ENCODE measurements at places on chromosomes 2 and 18.
A peak's percentile ranks its signal among the peaks of the same experiment; 100 is the strongest.

- H3K27me3 ChIP-seq: no peaks in the 10 kb centered on the region
- no peaks in the 10 kb centered on the region for H3K4me1 ChIP-seq
- no peaks in the 10 kb centered on the region for H3K36me3 ChIP-seq
- no peak overlapping the region for H3K27ac ChIP-seq
These were observed 11.0 kb downstream of the RAB11FIP5 start for GRCh38 chr2:73101626-73102256.

DNA sequence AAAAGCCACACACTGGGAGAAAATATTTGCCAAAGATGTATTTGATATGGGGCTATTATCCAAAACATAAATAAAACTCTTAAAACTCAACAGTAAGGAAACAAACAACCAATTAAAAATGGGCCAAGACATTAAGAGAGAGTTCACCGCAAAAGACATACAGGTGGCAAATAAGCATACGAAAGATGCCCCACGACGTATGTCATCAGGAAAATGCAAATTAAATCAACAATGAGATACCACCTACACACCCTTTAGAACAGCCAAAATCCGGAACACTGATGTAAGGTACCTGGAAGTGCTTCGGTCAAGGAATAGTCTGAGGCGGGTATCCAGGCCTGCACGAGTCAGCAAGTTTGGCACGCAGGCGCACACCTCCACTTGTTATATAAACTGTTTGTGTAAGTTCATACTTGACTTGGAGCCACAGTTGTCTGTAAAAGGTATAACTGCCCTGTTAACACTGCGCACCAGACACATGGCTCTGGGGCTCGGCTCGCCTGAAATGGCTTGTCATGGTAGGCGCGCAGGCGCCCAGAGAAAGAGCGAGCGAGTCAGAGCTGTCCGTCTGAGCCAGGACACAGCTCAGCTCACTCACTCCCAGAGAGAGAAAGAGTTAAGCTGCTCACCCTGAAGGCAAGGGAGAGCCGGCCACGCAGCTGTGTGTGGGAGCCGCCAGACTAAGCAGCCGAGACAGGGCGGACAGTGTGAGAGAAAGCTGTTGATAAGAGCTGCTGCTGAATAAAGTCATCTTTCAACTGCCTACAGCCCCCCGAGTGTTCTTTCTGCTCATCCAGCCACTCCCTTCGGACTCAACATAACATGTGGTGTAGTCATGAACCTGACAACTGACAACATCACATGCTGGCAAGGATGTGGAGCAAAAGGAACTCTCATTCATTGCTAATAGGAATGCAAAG, 87.3 kb downstream of the HNRNPLL start:
- H3K27me3 ChIP-seq: no peaks in the 10 kb centered on the region
- H3K4me3 ChIP-seq: no peak overlapping the region
- peaks cover 7% of the 10 kb centered on the region for H3K4me1 ChIP-seq
- no peaks in the 10 kb centered on the region for H3K36me3 ChIP-seq
- no peak for DNase-seq

GRCh38 chr2:200713704-200714064, 98.0 kb upstream of the BZW1 start:
- H3K36me3 ChIP-seq: no peaks in the 10 kb centered on the region
- H3K4me1 ChIP-seq: peaks cover 12% of the 10 kb centered on the region
- peaks cover 11% of the 10 kb centered on the region for H3K27me3 ChIP-seq
- peak overlapping the region; percentile 68 for H3K27ac ChIP-seq
- peak overlapping the region; percentile 54 for H3K4me3 ChIP-seq

DNA sequence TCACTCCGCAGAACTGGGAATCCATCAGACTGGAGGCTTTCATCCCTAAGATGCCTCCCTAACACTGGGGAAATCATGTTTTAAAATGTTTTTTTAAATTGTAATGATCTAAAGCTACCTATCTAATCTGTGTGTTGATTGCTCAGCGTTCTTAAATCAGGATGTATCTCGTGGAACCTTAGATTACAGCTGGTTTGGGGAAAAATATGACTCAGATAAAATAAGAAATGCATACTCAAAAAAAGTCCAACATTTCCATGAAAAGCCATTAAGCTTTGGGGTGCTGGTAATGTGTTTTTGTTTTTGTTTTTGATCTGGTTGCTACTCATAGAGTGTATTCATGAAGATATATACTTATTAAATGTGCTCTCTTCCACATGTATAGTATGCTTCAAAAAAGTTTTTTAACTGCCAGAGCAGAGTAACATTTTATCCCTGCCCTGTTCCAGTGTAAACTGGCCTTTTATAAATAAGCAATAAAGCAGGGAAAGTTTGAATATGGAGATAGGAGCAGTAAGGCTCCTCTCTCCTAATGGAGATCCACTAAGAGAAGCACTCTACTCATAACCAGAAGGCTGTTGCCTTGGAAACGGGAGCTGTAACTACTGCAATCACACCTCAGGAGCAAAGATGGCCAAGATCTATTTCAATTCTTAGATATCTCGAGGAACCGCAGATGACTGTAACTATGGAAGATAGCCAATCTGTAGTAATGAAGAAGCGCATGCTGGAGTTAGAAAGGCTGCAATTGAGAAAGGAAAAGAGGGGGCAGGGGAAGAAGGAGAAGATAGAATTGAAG, 41.6 kb downstream of the ANKRD44 start:
- H3K27me3 ChIP-seq: no peaks in the 10 kb centered on the region
- DNase-seq: no peak
- no peak overlapping the region for H3K4me3 ChIP-seq
- no peak overlapping the region for H3K27ac ChIP-seq
- H3K4me1 ChIP-seq: no peaks in the 10 kb centered on the region

DNA sequence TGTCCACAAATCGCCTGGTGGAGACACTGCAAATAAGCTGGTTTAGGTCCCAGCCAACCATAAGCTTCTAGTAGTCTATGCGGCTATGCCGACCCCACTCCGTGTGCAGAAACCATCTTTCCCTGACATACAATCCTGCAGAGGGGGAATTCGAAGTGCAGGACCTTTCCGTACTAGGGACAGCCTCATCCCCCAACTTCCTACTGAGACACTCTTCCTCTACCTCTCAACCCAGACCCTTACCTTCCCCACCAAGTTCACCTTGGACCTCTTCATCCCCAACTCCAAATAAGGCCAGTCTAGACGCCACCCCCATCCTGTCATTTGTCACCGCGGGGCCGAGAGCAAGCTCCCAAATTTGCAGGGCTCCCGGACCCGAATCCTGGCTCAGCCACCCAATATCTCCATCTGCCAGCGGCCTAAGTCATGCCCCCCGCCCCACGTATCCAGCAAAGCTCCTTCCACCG, 496 bp downstream of the SUCLG1 start:
- DNase-seq: no peak
- H3K4me1 ChIP-seq: peaks cover 29% of the 10 kb centered on the region
- H3K27me3 ChIP-seq: no peaks in the 10 kb centered on the region
- peak overlapping the region; percentile 99 for H3K27ac ChIP-seq
- peak overlapping the region; percentile 91 for H3K4me3 ChIP-seq
- peaks cover 5% of the 10 kb centered on the region for H3K36me3 ChIP-seq

DNA sequence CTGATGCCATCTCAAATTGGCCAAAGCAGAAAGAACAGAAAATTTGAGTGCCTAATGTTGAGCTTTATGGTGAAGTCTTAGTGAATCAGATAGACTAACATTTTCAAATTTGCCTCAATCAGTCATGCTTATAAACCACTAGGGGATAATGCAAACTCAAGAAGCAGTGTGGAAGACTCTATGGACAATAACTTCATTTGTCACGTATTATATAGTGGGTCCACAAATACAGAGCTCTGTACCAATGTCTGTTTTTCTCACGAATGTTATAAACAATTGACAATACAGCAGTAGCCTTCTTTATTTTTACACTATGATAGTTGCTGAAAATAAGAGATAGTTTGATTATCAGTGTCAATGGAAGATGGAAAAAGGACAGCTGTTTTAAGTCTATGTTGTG, 190.8 kb upstream of the SLC8A1 start:
- no peak overlapping the region for H3K4me3 ChIP-seq
- H3K27me3 ChIP-seq: peaks cover 3% of the 10 kb centered on the region
- H3K27ac ChIP-seq: no peak overlapping the region
- no peaks in the 10 kb centered on the region for H3K36me3 ChIP-seq
- peaks cover 8% of the 10 kb centered on the region for H3K4me1 ChIP-seq

GRCh38 chr18:7068871-7069590, 48.6 kb downstream of the LAMA1 start:
- no peak overlapping the region for H3K4me3 ChIP-seq
- no peak for DNase-seq
- H3K36me3 ChIP-seq: peaks cover 5% of the 10 kb centered on the region

DNA sequence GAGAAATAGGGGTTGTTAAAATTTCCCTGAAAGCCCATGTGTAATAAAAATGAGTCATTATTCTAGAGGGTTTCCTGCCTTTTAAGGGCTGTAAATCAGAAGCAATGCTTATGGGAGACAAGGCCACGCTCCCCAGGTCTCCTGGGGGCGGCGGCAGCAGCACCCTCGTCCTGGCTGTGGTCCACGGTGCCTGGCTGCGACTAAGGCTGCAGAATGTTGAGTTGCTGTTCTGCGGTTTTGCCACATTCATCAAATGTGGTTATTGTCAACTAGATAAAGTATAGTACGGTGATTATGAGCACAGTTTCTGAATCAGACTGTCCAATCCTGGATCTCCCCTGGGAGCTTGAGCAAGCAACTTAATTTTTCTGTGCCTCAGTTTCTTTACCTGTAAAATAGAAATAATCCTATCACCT, 11.9 kb upstream of the AGFG1 start:
- H3K36me3 ChIP-seq: no peaks in the 10 kb centered on the region
- peaks cover 16% of the 10 kb centered on the region for H3K4me1 ChIP-seq
- no peaks in the 10 kb centered on the region for H3K27me3 ChIP-seq
- no peak for DNase-seq

- DNase-seq: no peak
- no peaks in the 10 kb centered on the region for H3K4me1 ChIP-seq
- no peak overlapping the region for H3K4me3 ChIP-seq
- no peak overlapping the region for H3K27ac ChIP-seq
- no peaks in the 10 kb centered on the region for H3K36me3 ChIP-seq
- no peaks in the 10 kb centered on the region for H3K27me3 ChIP-seq
These were observed 327.1 kb downstream of the CCDC178 start for GRCh38 chr18:33113416-33113815.

- no peak overlapping the region for H3K4me3 ChIP-seq
- H3K4me1 ChIP-seq: no peaks in the 10 kb centered on the region
- no peaks in the 10 kb centered on the region for H3K27me3 ChIP-seq
- no peak for DNase-seq
- H3K27ac ChIP-seq: no peak overlapping the region
These were observed 112.0 kb downstream of the ATAD2B start for GRCh38 chr2:23814963-23815362.

DNA sequence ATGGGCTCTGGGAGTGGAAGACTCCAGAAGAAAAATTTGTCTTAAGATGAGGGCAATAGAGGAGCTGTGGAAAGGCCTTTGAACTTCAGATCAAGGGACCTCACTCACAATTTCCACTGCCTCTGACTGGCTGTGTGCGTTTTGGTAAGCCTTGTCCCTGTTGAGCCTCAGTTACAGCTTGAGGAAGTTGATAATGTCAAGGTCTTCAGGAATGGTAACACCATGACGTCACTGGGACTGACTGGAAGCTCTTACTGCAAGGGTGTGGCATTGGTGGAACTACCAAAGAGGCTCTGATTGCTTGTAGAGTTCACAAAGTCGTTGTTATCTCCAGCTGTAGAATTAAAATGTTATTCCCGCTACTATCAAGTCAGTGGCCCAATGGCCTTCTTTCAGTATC, 29.2 kb upstream of the CTAGE1 start:
- H3K27me3 ChIP-seq: peaks cover 5% of the 10 kb centered on the region
- no peak for DNase-seq
- H3K27ac ChIP-seq: no peak overlapping the region
- no peak overlapping the region for H3K4me3 ChIP-seq
- no peaks in the 10 kb centered on the region for H3K4me1 ChIP-seq

DNA sequence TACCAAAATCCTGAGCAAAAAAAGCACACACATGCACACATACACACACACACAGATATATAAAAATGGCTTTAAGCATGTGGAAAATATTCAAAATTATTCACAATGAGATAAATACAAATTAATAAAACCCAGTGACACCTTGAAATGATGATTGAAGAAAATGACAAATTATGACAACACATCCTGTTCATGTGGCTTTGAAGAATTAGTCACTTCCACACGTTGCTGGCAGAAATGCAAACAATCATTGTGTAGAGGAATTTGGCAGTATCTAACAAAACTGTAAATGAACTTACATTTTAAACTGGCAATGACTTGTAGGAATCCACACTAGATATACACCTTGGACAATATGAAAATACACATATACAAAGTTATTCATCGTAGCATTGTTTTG, 95.8 kb upstream of the RGPD4 start:
- H3K36me3 ChIP-seq: no peaks in the 10 kb centered on the region
- H3K4me3 ChIP-seq: no peak overlapping the region
- DNase-seq: no peak
- H3K27ac ChIP-seq: no peak overlapping the region

DNA sequence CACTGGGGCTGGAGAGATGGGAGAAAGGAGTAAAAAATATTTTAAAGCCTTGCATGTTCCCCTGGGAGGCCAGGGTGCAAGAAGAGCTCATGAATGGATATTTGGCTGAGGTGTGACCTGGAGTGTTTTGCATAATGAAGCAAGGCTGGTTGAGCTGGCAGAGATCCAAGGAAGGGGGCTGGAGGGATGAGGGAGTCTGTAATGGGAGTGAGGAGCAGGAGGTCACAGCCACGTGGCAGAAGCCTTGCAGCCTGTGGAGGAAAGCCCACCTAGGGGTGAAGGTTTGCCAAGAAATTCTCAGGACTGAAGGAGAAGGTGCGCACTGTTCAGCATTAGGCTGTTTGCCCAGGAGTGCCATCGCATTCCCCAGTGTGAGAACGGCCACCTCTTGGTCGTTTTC, 40.3 kb upstream of the ATP8B1 start:
- no peaks in the 10 kb centered on the region for H3K36me3 ChIP-seq
- no peaks in the 10 kb centered on the region for H3K4me1 ChIP-seq
- DNase-seq: no peak
